ENCODE measurements at places on chromosomes 11 and 22.

GRCh38 chr11:23961503-23962338 is 535.1 kb upstream of the LUZP2 start:
- no peaks in the 10 kb centered on the region for H3K27me3 ChIP-seq
- no peak overlapping the region for H3K27ac ChIP-seq
- no peaks in the 10 kb centered on the region for H3K36me3 ChIP-seq
- no peak overlapping the region for H3K4me3 ChIP-seq
- no peak for DNase-seq

DNA sequence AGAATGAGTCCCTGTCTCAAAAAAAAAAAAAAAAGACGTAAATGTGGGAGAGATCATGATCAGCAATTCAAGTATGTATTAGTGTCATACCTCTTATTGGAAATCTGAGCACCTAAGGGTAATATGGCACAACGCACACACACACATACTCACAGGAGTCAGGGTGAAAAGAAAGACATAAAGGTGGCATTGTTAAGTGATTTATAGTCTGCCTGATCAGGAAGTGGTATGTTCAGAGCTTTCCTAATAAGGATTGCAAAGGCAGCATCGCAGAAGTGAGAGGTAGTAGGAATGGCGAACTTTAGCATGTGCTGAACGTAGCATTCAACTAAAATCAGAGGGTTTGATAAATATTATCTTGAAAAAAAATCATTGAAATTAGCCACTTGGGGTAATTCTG is 854.3 kb downstream of the METTL15 start:
- H3K27me3 ChIP-seq, result no peaks in the 10 kb centered on the region
- no peaks in the 10 kb centered on the region for H3K36me3 ChIP-seq
- H3K4me1 ChIP-seq, result no peaks in the 10 kb centered on the region
- H3K27ac ChIP-seq, result no peak overlapping the region
- no peak overlapping the region for H3K4me3 ChIP-seq
- DNase-seq, result no peak

DNA sequence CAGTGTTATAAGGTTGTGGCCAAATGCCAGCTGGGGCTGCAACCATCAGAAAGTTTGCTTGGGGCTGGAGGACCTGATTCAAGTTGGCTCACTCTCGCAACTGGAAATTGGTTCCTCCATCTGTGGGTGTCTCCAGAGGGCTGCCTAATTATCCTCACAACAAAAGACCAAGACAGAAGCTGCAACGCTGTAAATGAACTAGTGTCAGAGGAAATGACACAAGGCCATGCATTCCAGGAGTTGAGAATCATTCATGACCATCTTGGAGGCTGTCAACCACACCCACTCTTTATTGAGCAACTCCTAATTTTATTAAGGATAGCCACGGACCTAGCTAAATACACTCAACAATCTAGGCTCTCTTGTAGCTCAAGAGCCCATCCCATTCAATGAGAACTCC is 1060.8 kb downstream of the OPCML start:
- H3K4me3 ChIP-seq, result no peak overlapping the region
- no peak overlapping the region for H3K27ac ChIP-seq
- H3K36me3 ChIP-seq, result no peaks in the 10 kb centered on the region
- no peaks in the 10 kb centered on the region for H3K4me1 ChIP-seq
- no peak for DNase-seq
- peaks cover 1% of the 10 kb centered on the region for H3K27me3 ChIP-seq

GRCh38 chr11:6735306-6735705 is 36.5 kb downstream of the OR2AG2 start:
- H3K4me1 ChIP-seq, result peaks cover 2% of the 10 kb centered on the region

- H3K36me3 ChIP-seq, result no peaks in the 10 kb centered on the region
- H3K27me3 ChIP-seq, result peaks cover 61% of the 10 kb centered on the region
- no peak overlapping the region for H3K4me3 ChIP-seq
Measured at GRCh38 chr11:133347988-133348387, 184.3 kb downstream of the OPCML start.

GRCh38 chr11:71086687-71087258 is 165.6 kb downstream of the SHANK2 start:
- H3K4me3 ChIP-seq, result no peak overlapping the region
- no peaks in the 10 kb centered on the region for H3K36me3 ChIP-seq
- H3K4me1 ChIP-seq, result no peaks in the 10 kb centered on the region
- no peak overlapping the region for H3K27ac ChIP-seq
- no peaks in the 10 kb centered on the region for H3K27me3 ChIP-seq
- DNase-seq, result peak; percentile 58

DNA sequence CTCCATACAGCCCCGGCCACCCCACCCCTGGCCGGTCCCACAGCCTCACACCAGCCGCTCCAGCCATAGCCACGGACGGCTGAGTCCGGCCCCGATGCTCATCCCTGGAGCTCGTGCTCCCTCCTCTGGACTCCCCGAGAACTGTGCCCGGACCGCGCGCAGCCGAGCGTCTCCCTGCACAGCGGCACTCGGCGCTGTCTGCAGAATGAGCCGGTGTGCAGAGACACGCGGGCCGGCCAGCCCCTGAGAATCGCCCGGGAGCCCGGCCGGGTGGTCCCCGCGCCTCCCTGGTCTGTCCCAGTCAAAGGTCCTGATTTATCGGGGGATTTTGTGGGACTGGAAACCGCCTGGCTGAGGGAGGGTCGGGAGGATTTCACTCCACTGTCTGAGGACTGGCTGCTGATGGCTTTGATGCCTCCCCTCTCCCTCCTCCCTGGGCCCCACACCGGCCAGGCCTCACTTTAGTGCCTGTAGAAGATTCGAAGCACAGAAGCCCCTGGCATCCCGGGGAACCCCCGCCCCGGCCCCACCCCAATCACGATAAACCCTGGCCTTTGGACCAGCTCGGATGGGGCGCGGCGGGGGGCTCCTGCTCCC is 102.7 kb downstream of the BRD1 start:
- H3K4me1 ChIP-seq, result no peaks in the 10 kb centered on the region
- H3K27ac ChIP-seq, result no peak overlapping the region
- H3K36me3 ChIP-seq, result no peaks in the 10 kb centered on the region
- peaks cover 91% of the 10 kb centered on the region for H3K27me3 ChIP-seq

- H3K36me3 ChIP-seq, result peaks cover 12% of the 10 kb centered on the region
- peak overlapping the region; percentile 84 for H3K4me3 ChIP-seq
- peak overlapping the region; percentile 77 for H3K27ac ChIP-seq
- peaks cover 71% of the 10 kb centered on the region for H3K4me1 ChIP-seq
- H3K27me3 ChIP-seq, result no peaks in the 10 kb centered on the region
Measured at GRCh38 chr11:88171982-88172381, 3.3 kb downstream of the RAB38 start.

DNA sequence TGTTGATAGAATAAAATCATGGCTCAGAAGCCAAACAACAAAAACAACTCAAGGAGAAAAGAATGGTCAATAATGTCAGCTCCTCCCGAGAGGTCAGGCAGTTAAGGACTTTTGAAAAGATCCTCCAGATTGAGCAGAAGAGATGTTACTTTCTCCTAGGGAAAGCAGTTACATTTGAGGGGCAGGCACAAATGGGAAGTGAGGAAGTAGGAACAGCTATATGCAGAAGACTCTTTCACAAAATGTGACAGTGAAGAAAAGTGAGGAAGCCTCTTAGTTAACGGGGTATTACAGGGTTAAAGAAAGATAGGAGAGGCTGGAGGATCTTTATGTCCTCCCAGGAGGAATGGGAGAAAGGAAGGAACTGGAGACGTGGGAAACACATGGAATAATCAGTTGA is 3.4 kb downstream of the DCHS1 start:
- no peak for DNase-seq
- peaks cover 13% of the 10 kb centered on the region for H3K27me3 ChIP-seq
- H3K27ac ChIP-seq, result no peak overlapping the region
- no peak overlapping the region for H3K4me3 ChIP-seq

GRCh38 chr11:93753241-93753640 is 11.8 kb downstream of the C11orf54 start:
- no peak for DNase-seq
- H3K4me1 ChIP-seq, result no peaks in the 10 kb centered on the region
- H3K27ac ChIP-seq, result no peak overlapping the region
- H3K27me3 ChIP-seq, result no peaks in the 10 kb centered on the region
- H3K4me3 ChIP-seq, result no peak overlapping the region

DNA sequence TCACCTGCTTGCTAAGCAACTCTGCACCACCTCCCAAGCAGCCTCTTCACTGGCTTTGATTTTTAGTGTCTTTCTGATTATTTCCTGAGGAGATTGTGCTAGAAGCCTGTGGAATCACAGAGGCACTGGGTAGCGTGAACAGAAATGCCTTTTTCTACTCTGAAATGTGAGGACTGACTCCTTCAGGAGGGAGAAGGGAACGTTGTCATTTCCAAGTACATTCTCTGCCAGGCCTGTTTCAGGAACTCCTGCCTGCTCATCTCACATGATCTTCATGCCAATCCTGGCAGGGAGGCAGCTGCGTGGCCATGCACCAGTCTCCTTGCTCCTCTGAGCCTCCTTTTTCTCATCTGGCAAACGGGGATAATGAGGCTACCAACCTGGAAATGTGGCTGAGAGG is 49.8 kb upstream of the PRDM11 start:
- peaks cover 13% of the 10 kb centered on the region for H3K4me1 ChIP-seq
- H3K27ac ChIP-seq, result no peak overlapping the region
- H3K36me3 ChIP-seq, result no peaks in the 10 kb centered on the region
- no peak overlapping the region for H3K4me3 ChIP-seq
- DNase-seq, result no peak

- H3K27me3 ChIP-seq, result no peaks in the 10 kb centered on the region
- H3K27ac ChIP-seq, result peak overlapping the region; percentile 97
- peaks cover 59% of the 10 kb centered on the region for H3K4me1 ChIP-seq
- peak; percentile 68 for DNase-seq
- H3K4me3 ChIP-seq, result no peak overlapping the region
Measured at GRCh38 chr22:30235687-30236170, 10.8 kb downstream of the LIF start.

GRCh38 chr22:38403812-38404211 is 51.2 kb downstream of the KCNJ4 start:
- no peak overlapping the region for H3K4me3 ChIP-seq
- DNase-seq, result no peak
- no peak overlapping the region for H3K27ac ChIP-seq
- peaks cover 18% of the 10 kb centered on the region for H3K4me1 ChIP-seq
- H3K27me3 ChIP-seq, result peaks cover 2% of the 10 kb centered on the region
- H3K36me3 ChIP-seq, result no peaks in the 10 kb centered on the region

- peak overlapping the region; percentile 72 for H3K4me3 ChIP-seq
- no peak overlapping the region for H3K27ac ChIP-seq
- peaks cover 14% of the 10 kb centered on the region for H3K4me1 ChIP-seq
- H3K36me3 ChIP-seq, result peaks cover under 1% of the 10 kb centered on the region
- no peak for DNase-seq
Measured at GRCh38 chr22:37818409-37819104, 4.6 kb upstream of the GALR3 start.

- H3K4me3 ChIP-seq, result no peak overlapping the region
- H3K27me3 ChIP-seq, result peaks cover 10% of the 10 kb centered on the region
- DNase-seq, result no peak
- H3K36me3 ChIP-seq, result peaks cover 2% of the 10 kb centered on the region
Measured at GRCh38 chr22:37148742-37149665, 712 bp downstream of the IL2RB start.

- H3K36me3 ChIP-seq, result peaks cover 2% of the 10 kb centered on the region
- no peaks in the 10 kb centered on the region for H3K27me3 ChIP-seq
- no peaks in the 10 kb centered on the region for H3K4me1 ChIP-seq
- no peak overlapping the region for H3K27ac ChIP-seq
Measured at GRCh38 chr11:50187220-50187619, 154.5 kb downstream of the OR4C45 start.

DNA sequence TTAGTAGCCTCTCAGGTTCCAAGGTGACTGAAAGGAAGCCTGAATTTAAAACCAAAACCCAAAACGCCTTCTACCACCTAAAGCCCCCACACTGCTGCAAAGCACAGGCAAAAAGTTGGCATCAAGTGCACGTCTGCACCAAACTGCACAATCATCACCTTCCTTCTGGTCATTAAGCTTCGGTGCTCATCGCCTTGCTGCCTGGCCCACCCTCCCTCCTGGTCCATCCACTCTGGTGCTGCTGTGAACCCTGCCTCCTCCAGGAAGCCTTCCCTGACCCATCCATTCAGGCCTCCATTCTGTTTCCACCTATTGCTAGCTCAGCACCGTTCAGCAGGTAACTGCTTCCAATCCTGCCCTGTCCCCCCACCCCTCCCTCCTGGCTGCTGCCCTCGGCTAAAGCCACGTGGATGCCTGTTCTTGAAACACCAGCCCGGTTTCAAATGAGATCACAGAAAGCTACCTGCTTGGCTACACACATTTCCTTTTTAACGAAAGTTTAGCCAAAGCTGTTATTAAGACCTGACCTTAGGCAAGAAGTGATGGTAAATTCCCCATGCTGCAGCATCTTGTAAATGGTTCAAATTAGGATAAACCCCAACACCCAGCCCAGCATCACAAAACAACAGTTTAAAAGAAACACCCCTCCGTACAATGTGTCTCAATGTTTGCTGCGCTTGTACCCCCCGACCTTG is 53.8 kb upstream of the CD5 start:
- no peaks in the 10 kb centered on the region for H3K36me3 ChIP-seq
- no peak overlapping the region for H3K27ac ChIP-seq
- no peak overlapping the region for H3K4me3 ChIP-seq
- H3K4me1 ChIP-seq, result no peaks in the 10 kb centered on the region
- H3K27me3 ChIP-seq, result peaks cover 19% of the 10 kb centered on the region

GRCh38 chr11:102251423-102251822 is 65.9 kb upstream of the BIRC3 start:
- no peaks in the 10 kb centered on the region for H3K27me3 ChIP-seq
- H3K4me3 ChIP-seq, result no peak overlapping the region
- H3K27ac ChIP-seq, result no peak overlapping the region
- DNase-seq, result no peak
- H3K4me1 ChIP-seq, result peaks cover 21% of the 10 kb centered on the region

- peaks cover 3% of the 10 kb centered on the region for H3K36me3 ChIP-seq
- DNase-seq, result no peak
- peaks cover 3% of the 10 kb centered on the region for H3K4me1 ChIP-seq
- no peak overlapping the region for H3K27ac ChIP-seq
- H3K27me3 ChIP-seq, result no peaks in the 10 kb centered on the region
Measured at GRCh38 chr22:26536056-26536761, 23.9 kb upstream of the TFIP11 start.

GRCh38 chr11:22522225-22522624 is 103.4 kb downstream of the FANCF start:
- H3K27ac ChIP-seq, result no peak overlapping the region
- H3K27me3 ChIP-seq, result no peaks in the 10 kb centered on the region
- H3K4me3 ChIP-seq, result no peak overlapping the region
- DNase-seq, result no peak
- no peaks in the 10 kb centered on the region for H3K36me3 ChIP-seq

GRCh38 chr11:98564233-98564632 is 456.5 kb upstream of the CNTN5 start:
- peaks cover 18% of the 10 kb centered on the region for H3K4me1 ChIP-seq
- no peaks in the 10 kb centered on the region for H3K36me3 ChIP-seq
- H3K27me3 ChIP-seq, result no peaks in the 10 kb centered on the region
- DNase-seq, result no peak
- no peak overlapping the region for H3K27ac ChIP-seq
